ENCODE measurements at places on chromosomes 13 and 19.

GRCh38 chr19:46404753-46405468, 8.5 kb downstream of the CCDC8 start:
- DNase-seq: peak; percentile 87

GRCh38 chr19:52196256-52196967, 6.6 kb downstream of the PPP2R1A start:
- no peak for DNase-seq

DNA sequence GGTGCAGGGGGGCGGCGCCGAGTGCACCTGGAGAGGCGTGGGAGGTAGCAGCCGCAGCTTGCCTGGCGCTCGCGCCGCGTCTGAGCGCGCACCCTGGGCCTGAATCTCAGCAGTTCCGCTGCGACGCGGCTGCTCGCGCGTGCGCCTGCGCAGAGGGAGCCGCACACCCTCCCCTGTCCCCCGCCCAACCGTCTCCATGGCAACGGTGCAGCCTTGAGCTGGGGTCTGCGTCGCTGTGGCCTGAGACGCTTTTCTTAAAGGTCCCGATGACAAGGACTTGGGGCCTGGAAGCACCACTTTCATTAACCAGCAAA, at the start of gene PNMA8B:
TSS of gene PNMA8B (minus strand) at position 82 of the 314 bp plus-strand sequence. CDS start 402 bp downstream, outside the sequence.
- DNase-seq: peak; percentile 91

- no peak for DNase-seq
Measured at GRCh38 chr13:46202966-46203365, 8.8 kb upstream of the LRRC63 start.

GRCh38 chr19:15701757-15702533, 25.9 kb upstream of the OR10H2 start:
- peak; percentile 60 for DNase-seq

All from right hindlimb (tissue), 1 donor.